ENCODE measurements at places on chromosomes 5 and 9. TPM values are rescaled to one million over a fixed set of nuclear protein-coding genes. Genes with fewer than 3 reads are reported as not detected.

Gene LCNL1
- polyA plus RNA-seq: 1.5 TPM

DNA sequence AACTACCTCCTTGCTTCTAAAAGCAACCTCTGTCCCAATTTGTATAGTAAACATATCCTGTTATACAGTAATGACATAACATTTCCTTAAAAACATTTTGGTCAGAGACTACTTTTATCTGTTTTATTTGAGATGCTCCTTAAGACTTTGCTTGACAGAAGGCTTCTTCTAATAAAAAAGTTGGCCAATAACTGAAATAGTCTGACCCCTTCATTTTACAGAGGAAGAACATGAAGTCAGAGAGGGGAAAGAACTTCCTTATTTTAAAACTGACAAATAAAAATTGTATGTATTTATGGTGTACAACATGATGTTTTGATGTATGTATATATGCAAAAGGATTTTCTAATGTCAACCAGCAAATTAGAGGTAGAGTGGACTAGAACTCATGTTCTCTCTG is 35.8 kb upstream of the SPARC start:
- DNase-seq: no peak

GRCh38 chr5:62097361-62097760 is 208.6 kb upstream of the KIF2A start:
- DNase-seq: no peak

Gene POU4F3
- 0.02 TPM for polyA plus RNA-seq

GRCh38 chr9:126532951-126533925 is 80.5 kb upstream of the LMX1B start:
- DNase-seq: no peak

DNA sequence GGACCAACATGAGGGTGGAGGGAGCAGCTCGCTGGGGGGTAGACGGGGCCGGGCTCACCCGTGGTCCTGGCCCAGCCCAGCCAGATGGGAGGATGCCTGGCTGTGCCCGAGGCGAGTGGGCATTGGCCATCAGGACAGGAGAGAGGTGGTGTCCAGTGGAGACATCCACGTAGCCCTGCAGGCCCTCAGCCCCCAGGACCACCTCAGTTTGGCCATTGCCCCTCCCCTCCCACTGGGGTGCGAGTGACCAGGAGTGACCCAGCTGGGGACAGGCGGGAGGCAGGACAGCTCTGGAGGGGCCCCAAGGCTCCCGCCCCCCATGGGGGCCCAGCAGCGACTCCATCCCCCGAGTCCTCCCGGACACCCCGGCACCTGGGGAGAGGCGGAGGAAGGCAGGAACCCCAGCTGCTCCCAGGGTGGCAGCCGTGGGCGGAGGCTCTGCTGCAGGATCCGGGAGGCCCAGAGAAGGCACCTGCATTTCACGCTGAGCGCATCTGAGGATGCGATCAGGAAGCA is 8.3 kb downstream of the NOXA1 start:
- no peak for DNase-seq

GRCh38 chr9:128607642-128608350 is 48.9 kb downstream of the DYNC2I2 start:
- no peak for DNase-seq

Gene IFNA13
- not detected for polyA plus RNA-seq

DNA sequence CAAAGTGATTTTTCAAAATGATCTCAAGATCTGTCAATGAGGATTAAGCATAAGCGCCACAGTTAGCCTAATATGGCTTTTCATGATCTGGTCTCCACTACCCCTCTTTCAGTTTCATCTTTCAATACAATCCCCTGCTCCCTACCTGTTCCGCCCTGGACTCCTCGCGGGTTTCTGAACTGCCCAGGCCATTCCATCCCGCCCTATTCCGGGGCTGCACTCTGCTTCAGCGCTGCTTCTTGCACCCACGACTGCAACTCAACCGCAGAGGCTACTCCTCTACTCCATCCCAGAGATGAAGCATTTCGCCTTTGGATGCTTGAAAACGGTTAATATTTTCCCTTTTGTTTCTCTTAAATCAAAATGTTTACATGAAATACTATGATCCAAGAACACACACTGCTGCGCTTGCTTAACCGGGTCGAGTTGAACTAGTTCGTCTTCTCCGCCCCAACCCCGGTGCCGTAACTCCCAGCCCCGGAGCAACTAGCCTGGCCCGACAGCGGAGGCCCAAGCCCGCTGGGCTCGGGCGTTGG is 716 bp upstream of the OTULIN start:
- DNase-seq: no peak

DNA sequence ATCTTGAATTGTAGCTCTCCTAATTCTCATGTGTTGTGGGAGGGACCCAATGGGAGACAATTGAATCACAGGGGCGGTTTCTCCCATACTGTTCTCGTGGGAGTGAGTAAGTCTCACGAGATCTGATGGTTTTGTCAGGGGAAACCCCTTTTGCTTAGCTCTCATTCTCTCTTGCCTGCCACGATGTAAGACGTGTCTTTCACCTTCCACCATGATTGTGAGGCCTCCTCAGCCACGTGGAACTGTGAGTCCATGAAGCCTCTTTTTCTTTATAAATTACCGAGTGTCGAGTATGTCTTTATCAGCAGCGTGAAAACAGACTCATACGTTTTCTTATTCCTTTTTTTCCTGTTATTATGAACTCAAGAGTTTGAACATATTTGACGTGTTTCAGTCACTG is 39.1 kb downstream of the RETREG1 start:
- no peak for DNase-seq

GRCh38 chr5:14364096-14364495 is 217.5 kb upstream of the OTULINL start:
- DNase-seq: no peak

- DNase-seq: no peak
Observed at GRCh38 chr9:77521091-77521490, 127.0 kb downstream of the GNA14 start.

GRCh38 chr5:166324372-166324771 is 1967.1 kb upstream of the WWC1 start:
- no peak for DNase-seq

GRCh38 chr9:124940521-124940893 is 376 bp downstream of the GOLGA1 start:
- no peak for DNase-seq

GRCh38 chr5:115097236-115097635 is 72.5 kb downstream of the TRIM36 start:
- no peak for DNase-seq

GRCh38 chr5:79330071-79330470 is 94.1 kb downstream of the JMY start:
- no peak for DNase-seq

DNA sequence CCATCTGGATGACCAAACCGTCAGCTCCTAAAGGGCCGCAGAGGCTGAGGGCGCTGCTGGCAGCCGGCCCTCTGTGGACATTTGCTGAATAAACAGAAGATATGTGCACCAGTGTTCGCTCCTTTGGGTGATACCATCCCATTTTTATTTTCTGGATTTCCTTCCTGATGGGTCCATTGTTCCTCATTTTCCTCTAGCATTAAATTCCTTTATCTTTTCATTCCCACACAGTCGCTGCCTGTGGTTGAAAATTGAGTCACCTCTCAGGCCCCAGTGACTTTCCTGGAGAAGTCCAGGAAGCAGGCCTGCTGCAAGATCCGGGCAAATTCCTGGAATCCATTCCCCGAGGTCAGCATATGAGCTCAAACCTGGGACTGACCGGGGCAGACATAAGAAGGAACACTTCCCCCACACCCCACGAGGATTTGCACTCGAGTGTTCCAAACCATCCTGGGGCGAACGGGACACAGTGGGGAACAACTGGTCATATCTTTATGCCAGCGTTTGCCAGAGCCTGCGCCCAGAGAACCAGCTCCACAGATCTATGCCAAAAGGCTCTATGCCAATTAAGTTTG is 86.7 kb upstream of the PCA3 start:
- no peak for DNase-seq

Gene EEIG1
- 8.3 TPM for polyA plus RNA-seq

DNA sequence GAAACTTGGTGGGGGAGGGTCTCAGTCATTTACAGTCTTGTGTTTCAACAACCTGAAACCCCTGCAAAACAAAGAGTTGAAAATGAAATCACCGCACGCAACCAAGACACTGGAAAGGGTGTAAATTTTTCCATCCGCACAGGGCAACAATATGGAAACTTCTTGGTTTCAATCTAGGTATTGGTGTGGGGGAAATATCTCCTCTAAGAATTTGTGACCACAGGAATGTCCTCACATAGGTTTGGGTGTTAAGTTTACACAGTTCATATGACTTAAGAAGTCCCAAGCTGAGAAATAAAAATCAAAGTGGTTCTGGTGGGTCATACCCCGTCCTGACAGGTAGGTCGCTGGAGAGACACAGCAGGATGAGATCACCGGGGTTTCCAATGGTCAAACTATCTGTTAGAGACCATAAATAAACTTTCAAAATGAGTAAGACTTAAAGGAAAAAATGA is 51.9 kb upstream of the PIP5K1B start:
- DNase-seq: no peak

DNA sequence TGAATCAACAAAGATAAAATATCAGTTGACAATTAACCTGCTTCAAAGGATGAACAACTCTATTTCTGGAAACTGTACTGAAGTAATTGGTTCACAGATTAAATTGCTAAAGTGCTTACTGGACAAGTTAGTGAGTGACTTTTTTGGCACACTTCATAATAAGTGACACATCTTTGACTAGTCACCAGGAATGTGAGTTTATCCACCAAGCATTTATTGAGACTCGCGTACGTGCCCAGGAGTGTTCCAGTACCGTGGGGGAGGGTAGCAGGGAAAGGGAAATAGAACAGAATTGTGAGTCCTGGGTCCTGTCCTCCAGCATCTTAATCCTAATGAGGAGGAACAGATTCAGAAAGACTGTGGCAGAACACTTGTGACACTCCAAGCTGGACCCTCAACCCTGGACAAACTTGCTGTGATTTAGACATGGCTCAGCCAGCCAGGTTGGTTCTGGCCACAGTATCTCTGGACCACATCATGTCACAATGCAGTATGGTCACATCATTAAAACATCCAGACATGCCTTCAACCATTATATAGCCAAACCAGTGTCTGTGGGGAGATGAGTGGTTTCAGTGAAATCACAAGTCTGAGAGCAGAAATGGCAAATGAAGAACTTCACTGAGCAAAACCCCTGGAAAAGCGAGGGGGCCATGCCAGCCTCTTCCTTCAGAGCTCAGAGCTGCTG is 623.1 kb downstream of the BNC2 start:
- DNase-seq: no peak
